ENCODE measurements at places on chromosomes 2 and 18. TPM values are rescaled to one million over a fixed set of nuclear protein-coding genes. Genes with fewer than 3 reads are reported as not detected.

The PSD4 gene
- 1.5 TPM for total RNA-seq

The TCF7L1 gene
- total RNA-seq: 9.1 TPM

The IGFBP5 gene
- 114 TPM for total RNA-seq

The SGPP2 gene
- not detected for total RNA-seq

The ALPG gene
- not detected for total RNA-seq

The MROH2A gene
- total RNA-seq: not detected

The RNU2-63P gene
- total RNA-seq: 24.5 TPM

The ABCB11 gene
- not detected for total RNA-seq

The FAM237A gene
- not detected for total RNA-seq

The RSAD2 gene
- not detected for total RNA-seq

Measured in HFFc6 (cell line).